ENCODE measurements at places on chromosomes 5 and 9.
A peak's percentile ranks its signal among the peaks of the same experiment; 100 is the strongest.

- DNase-seq, result no peak
Measured at GRCh38 chr9:76036762-76037161, 146.3 kb downstream of the PCSK5 start.

- no peak for DNase-seq
Measured at GRCh38 chr5:159257007-159257406, 6.1 kb upstream of the UBLCP1 start.

- DNase-seq, result no peak
Measured at GRCh38 chr5:81226949-81227348, 6.2 kb upstream of the CKMT2 start.

DNA sequence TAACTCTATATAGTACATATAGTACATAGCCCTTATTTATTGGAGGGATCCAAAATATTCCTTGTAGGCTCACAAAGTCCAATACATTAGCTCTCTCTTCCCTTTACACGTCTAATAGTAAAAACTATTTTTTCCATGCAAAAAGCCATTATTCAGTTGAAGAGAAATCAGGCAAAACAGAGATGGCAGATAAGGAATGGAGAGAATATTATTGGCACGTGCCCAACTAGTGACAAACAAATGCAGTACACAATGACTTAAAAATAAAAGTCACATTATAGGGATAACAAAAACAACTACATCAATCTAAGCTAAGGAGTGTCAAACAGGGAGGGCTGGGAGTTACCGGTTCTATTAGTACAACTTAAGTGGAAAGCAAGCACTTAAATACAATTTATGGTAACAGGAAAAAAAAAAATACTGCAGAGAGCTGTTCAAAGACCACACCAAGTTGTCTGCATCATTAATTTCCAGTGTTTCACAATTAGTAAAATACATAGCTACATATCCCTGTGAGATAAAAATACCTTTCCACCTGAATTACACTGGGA, 4.1 kb upstream of the SCAI start:
- DNase-seq, result no peak

DNA sequence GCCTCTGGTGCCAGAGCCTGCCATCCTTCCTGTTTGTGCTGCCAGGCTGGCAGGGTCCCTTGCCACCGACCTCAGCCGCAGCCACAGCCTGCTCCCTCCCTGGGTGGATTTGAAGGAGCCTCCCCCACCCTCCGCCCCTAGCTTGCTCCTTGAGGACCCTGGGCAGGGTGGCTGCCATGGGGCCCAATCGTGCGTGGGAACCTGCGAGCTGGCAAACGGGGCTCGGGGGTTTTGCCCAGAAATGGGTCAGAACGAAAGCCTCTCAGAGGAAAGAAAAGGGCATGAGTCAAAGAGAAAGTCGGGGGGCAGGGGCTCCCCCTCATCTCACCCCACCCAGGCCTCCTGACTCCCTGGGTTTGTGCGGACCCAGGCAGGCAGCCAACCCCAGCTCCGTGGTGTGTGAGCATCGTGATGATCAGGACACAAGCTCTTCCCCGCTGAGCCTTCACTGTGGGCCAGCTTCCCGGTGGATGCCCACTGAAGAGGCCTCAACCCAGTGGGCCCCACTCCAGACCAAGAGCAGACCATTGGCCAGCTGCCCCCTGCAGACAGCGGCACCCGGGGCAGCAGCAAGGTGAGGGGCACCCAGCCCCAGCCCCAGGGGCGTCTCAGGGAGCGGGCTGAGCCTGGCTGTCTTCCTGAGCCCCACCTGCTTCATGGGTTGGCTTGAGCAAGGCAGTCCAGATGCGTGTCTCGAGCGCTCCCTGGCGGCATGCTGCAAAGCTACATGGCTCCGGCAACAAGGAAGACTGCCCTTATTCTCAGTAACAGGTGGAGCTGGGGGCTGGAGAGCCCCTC, 3.0 kb upstream of the FUT7 start:
- DNase-seq, result peak; percentile 74

DNA sequence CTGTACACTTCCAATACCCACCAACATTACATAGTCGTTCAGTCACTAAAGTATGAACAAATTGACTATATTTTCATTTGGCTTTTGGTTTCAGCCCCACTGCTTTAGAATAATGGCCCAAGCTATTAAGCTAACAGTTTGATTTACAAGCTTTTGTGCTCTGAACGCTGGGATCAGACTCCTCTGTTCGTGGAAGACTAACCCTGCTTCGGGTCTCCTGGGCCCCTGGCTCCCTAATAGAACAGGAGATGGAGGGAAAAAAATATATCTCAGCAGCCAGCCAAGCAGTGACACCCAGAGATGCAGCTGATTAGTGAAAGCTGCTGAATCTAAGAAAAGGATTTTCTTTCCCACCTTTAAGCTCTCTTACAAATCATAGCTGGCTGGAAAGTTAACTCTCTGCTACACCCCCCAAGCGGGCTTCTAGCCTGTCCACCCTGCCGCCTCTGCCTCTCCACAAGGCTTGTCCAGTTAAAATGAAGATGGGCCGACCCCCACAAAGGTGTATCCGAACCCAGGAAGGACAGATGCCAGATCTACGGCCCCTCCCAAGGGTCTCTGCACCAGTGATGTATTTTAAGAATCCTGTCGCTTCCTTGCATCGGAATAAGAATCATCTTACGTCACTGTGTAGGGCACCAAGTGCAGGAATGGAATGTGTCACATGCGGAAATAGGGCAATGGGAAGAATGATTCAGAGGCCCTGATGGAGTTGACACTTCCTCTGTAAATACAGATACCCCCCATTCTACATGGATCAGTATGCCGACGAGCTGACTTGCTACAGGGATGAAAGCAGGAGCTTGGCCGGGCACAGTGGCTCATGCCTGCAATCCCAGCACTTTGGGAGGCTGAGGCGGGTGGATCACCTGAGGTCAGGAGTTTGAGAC, 33.4 kb upstream of the BARHL1 start:
- no peak for DNase-seq

Data from activated CD8-positive, alpha-beta memory T cell treated with anti-CD3 and anti-CD28 coated beads for 1 hour (primary cell).